CD4-positive, alpha-beta T cell treated with Interleukin-6 for 4 hours (primary cell): ENCODE measurements at places on chromosomes 6 and 20.
A peak's percentile ranks its signal among the peaks of the same experiment; 100 is the strongest.

GRCh38 chr20:53284256-53284655 lies 309.4 kb downstream of the ZNF217 start:
- DNase-seq = no peak

GRCh38 chr6:134080171-134080795 lies 27.9 kb upstream of the SLC2A12 start:
- DNase-seq = no peak

GRCh38 chr20:50721881-50722281 lies 9.5 kb upstream of the PARD6B start:
- no peak for DNase-seq

DNA sequence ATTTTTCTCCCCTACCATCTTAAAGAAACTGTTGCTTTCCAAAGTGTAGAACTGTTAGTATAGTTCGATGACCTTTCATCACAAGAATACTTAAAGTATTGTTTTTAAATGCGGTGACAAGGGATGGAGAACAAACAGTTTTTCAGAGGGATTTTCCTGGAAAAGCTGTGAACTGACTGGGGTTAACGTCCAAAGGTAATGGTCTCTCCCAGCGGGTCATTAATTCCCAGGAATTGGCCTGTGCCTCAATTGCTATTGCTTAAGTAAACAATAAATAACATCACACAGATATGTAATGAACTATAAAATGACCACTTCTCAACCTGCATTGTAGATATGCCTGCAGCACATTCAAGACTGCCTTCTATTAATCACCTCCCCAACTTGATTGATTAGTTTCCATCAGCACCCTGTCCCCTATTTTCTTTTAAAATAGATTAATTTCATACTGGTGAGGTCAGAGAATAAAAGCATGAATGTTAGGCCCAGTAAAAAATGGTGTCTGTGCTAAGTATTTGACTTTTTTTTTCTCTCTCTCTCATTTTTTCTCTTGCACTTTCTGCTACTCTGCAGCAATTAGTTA lies 268.2 kb downstream of the SAMD5 start:
- no peak for DNase-seq

DNA sequence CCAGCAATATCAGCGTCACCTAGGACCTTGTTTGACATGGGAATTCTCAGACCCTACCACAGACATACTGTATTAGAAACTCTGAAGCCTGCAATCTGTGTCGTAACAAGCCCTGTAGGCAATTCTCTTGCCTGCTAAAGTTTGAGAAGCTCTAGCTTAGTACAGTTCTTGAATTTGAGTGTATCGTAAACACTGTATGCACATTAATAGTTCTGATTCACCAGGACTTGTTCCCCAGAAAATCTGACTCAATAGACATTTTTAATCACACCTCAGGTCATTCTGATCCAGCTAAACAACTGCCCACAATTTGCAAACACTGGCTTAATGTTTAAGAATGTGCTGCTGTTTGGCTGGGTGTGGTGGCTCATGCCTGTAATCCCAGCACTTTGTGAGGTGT lies 414.3 kb downstream of the TFAP2A start:
- no peak for DNase-seq

- DNase-seq = no peak
These were observed 20.2 kb downstream of the VPS52 start for GRCh38 chr6:33251395-33252012.

DNA sequence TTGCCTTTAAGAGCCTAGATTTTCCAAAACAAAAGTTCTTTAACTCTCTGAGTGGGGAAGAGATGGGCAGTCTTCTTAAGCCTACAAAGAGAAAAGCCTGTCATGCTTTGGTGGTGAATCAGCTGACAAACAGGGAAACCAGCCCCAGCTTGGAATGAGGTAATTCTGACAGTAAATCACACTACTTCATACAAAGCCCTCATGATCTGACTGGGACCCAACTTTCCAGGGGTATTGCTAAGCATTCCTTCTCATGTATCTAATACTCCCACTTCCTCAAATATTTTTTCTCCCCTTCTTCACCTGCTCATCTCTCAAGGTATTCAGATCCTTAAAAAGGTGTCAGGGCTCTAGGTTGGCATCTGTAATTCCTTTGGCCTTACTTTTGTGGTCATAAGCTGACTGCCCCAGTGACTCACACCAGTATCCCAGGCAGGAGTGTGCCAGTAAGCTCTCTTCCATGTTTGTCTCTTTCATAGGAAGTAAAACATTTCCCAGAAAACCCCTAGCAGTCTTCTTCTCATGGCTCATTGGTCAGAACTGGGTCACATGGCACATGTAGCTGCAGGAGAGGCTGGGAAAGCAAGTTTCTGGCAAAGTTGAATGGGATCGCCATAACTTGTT lies 15.0 kb upstream of the TBC1D22B start:
- no peak for DNase-seq

DNA sequence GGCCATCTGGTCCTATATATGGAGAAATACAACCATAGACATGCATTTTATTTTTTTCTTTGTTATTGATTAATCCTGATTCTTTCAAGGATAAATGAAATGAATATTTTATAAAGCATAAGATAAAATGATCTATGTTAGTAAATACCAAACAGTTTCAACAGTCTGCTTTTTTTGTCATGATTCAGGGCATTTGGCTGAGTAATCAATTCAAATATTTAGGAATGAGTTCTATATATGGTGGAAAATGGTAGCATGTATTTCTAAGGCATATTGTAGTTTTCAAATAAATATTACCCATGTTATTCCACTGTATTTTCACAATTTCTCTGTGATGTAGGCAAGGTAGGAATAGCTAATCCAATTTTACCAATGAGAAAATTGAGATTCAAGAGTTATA lies 287.5 kb upstream of the FKBP1C start:
- no peak for DNase-seq

DNA sequence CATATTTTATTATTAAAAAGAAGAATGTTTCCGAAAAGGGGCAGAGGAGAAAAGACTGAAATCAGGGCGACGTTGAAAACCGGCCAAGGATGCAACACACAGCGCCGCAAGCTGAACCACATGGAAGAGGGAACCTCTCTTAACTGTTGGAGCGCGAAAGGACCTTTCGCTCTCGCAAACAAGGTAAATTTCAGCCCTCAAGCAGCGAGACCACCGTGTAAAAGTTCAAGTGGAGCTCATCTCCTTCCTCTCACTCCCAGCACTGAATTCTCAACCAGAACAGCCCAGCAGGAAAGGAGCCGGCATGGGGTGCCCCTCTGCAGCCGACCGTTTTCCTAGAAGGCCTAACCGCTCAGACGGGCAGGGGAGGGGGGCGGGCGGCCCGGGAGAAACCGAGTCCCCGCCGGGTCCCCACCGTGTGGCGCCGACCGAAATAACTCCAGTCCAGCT lies 621 bp downstream of the GPR63 start:
- DNase-seq = peak; percentile 5

- no peak for DNase-seq
These were observed 77.2 kb downstream of the LY86 start for GRCh38 chr6:6665555-6666243.

- DNase-seq = no peak
These were observed 24.1 kb downstream of the IL17A start for GRCh38 chr6:52210227-52210626.

- DNase-seq = no peak
These were observed 97.6 kb downstream of the TCP11 start for GRCh38 chr6:35043381-35044130.

GRCh38 chr6:11770546-11771466 lies 7.8 kb downstream of the ADTRP start:
- no peak for DNase-seq

DNA sequence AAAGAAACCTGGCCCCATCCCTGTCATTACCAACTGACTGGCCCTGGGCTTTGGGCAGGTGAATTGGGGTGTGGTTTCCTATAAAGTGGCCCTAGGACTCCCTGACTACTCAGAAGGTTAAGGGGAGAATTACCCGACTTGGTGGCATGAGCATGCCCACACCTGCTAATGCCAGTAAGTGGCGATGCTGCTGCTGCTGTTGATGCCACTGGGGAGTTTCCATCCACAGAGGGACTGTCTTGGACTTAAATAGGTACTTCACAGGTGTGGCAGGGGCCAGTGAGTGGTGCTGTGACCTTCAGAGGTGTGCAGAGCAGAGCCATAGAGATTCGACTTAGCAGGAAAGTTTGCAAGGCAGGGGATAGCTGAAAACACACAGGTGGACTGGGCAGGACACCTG lies 32.6 kb upstream of the MDFI start:
- no peak for DNase-seq

DNA sequence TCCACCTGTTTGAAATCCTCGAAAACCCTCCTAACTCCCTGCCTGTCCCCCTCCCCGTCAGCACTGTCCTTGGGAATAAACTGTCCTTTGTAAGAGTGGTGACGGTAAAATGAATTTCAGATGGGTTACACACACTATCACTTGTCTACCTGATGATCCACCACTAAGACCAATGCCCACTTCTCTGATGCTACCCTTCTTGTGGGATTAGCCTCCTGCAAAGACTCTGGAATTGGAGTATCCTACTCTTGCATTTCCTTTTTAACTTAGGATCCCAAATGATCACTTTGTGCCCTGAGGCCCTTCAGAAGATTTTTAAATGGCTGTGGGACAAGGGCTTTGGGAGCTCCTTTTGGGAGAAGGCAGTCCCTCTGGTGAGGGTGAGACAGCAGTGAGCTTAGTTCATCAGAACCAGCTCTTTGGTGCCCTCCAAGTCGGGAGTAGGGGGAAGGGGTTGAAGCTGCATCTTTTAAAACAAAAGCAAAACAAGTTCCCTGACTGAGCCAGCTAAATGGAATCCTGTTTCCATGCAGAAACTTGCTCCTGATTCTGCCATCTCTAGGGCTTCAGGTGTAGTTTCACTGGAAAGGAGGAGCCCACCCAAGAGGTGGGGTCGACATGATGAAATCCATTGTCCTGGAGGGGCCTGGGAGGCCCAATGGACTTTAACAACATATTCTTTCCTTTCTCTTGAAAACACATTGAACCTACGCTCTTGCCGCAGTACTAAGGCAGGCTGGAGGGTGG lies 86.5 kb downstream of the ASXL1 start:
- DNase-seq = no peak

DNA sequence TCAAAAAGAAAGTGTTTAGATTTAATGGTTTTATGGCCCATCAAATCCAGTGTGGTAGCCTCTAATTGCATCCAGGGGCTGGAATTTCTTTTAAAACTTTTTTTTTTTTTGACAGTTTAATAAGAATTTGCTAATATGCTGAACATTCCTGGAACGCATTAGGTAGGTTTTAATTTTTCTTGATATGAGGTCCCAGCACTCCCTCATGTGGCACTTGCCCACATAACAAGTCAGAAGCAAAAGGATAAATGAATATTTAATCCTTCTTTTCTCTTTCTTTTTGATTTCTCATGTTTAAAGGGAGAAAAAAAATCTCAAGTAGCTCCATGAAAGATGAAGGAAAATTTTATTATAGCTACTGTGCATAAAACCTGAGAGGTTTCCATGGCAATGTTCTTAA lies 13.5 kb downstream of the HAO1 start:
- DNase-seq = no peak

- DNase-seq = peak; percentile 72
These were observed 2.0 kb upstream of the VARS1 start for GRCh38 chr6:31797588-31797987.

DNA sequence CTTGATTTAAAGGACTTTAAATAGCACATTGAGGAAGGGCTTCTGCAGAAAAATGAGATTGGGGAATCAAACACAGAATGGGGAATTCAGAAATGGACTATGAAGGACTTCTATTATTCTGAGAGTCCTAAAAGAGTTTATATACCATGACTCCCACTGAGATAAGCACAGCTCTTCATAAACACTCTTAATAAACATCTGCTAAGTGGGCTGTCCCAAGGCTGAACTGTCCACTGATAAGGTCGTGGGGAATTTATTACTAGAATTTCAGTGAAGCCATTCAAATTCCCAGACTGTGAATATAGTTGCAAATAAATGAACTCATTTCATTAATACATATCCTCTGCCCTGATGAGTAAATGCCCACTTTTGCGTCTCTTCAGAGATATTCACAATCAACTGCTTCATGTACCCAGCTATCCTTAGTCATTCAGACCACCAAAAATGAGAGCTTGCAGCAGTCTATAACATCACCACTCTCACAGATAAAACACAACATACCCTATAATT lies 468.2 kb upstream of the RUNX2 start:
- no peak for DNase-seq
